ENCODE measurements at places on chromosomes 2 and 18.

DNA sequence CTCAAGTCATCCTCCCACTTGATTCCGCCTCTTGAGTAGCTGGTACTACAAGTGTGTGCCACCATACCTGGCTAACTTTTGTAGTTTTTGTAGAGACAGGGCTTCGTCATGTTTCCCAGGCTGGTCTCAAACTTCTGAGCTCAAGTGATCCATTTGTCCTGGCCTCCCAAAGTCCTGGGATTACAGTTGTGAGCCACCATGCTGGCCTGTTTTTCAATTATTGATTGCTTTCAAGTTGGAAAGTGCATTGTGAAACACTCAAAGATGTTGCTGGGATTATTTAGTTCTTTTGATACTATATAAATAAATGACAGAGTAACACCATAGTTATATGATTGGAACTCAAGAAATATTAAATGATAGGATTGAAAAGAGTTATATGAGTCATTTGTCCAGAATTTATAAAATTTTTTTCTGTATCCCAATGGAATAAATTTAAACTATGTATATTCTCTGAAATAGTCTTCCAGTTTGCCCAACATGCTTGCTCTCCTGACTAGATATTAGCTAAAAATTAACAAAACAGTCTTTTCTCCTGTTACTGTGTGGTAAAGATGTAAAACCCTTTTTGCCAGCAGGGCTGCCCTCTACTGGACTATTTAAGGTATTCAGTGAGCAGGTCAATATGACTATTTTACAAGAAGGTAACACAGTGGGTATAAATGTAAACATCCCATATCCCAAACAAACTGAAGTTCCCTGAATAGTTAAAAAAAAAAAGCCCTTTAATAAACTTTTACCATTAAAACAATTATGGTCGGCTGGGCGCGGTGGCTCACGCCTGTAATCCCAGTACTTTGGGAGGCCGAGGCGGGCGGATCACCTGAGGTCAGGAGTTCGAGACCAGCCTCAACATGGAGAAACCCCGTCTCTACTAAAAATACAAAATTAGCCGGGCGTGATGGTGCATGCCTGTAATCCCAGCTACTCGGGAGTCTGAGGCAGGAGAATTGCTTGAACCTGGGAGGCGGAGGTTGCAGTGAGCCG, 42.7 kb downstream of the ACSL3 start:
- peak; percentile 26 for DNase-seq

- DNase-seq, result no peak
Observed at GRCh38 chr2:3388412-3388738, 8.9 kb downstream of the TRAPPC12 start.

DNA sequence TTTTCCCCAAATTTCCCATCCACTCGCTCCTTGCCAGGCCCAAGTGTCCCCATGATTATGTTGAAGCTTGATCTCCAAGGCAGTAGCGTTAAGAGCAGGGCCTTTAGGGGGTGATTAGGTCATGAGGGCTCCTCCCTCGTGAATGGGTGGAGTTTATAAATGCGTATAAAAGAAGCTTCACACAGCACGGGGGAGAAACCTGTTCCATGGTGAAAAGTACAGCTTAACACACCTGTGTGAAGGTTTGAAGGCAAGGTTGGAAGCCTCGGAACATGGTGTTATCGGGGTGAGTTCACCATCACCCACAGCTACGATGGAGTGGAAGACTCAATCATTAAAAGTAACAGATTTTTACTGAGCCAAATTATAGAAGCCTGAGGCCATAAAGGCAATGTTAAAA, 137.4 kb upstream of the ALKAL2 start:
- no peak for DNase-seq

- no peak for DNase-seq
Observed at GRCh38 chr2:198017068-198017467, 212.7 kb downstream of the PLCL1 start.

DNA sequence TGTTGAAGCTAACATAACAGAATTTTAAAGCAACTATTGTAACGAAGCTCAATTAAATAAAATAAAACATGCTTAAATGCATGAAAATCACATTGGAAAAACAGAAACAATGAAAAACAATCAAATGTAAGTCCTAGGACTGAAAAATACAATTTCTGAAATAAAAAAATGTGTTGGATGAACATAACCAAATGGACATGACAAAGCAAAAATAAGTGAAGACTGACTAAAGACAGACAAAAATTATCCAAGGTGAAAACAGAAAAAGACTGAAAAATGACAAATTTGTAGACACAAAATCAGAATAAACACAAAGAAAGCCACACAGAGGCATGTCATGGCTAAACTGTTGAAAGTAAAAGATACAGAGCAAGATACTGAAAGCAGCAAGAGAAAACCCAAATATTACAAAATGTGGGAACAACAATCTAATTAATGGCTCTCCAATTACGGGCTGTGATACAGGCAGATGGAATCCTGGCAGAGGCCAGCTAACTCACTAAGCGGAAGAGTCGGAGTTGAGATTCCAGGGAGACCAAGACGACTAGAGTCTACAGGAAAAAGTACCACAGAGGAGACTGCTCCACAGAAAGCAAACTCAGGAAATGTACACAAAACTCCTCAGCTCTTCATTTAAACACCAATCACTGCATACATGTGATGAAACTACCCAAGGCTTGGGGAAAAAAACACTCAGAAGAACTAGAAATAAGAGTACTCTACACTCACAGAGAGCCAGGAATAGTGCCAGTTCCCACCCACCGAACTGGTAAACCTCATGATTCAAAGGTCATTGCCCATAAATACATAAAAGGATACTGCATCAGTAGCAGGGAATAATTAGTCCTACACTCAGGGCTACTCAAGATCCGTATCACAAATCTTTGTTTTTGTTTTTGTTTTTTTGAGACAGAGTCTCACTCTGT, 83.6 kb downstream of the ATAD2B start:
- no peak for DNase-seq

DNA sequence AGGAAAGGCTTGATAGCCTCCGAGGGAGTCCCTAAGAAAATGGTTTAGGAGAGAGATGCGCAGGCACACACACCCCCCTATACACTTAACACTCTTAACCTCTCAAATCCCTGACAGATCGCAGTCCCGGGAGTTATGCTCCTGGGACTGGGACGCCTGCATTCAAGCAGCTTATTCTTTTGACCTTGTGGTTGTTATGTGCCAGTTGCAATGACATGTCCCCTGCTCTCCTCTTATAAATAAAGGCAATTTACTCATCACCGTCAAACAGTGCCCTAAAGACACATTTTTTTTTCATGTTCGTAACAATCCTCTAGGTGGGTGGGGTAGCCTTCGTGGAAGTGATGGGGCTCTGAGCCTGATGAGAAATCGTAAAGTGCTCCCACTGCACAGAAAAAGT, 162.2 kb downstream of the LRRC30 start:
- DNase-seq, result no peak

DNA sequence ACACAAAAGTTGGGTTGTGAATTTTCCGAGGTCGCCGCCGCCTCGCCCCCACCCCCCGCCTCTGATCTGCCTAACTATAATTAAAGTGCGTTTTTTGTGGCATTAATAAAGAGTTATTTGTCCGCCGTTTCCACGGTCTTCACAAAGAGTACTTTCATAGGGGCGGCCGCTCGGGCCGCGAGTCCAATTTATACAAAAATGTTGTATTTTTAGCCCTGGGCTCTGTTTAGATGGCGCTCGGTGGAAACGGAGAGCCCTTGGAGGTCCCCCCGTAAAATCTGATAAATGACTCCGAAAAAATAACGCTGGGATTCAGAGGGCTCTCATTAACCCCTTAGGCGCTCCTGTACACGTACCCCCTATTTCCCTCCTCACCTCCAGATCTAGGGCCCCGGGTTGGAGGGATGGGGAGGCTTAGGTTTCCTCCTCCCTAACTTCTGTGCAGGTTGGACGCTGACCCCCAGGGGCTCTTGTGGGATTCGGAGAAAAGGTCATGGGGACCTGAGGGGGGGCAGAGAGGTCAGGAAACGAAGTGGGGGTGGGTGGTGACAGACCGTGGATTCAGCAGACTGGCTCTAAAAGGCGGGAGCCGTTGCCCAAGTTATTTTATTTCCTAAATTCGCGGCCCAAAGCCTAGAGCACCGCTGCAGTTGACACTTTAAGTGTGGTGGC, 1.9 kb downstream of the CYP26B1 start:
- no peak for DNase-seq

GRCh38 chr2:238702276-238703052, 145.4 kb upstream of the TWIST2 start:
- DNase-seq, result no peak

DNA sequence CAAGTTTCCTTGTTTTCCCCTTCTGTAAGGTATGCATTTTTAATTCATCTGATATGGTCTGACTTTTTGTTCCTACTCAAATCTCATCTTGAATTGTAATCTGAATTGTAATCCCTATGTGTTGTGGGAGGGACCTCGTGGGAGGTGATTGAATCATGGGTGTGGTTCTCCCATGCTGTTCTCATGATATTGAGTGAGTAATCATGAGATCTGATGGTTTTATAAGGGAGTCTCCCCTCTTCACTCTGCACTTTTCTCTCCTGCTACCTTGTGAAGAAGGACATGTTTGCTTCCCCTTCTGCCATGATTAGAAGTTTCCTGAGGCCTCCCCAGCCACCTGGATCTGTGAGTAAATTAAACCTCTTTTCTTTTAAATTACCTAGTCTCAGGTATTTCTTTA, 476.1 kb downstream of the LPIN1 start:
- no peak for DNase-seq

- peak; percentile 76 for DNase-seq
Observed at GRCh38 chr2:145771525-145771924, 1251.6 kb upstream of the ZEB2 start.

- DNase-seq, result peak; percentile 59
Observed at GRCh38 chr2:85016446-85016845, 45.5 kb downstream of the KCMF1 start.

DNA sequence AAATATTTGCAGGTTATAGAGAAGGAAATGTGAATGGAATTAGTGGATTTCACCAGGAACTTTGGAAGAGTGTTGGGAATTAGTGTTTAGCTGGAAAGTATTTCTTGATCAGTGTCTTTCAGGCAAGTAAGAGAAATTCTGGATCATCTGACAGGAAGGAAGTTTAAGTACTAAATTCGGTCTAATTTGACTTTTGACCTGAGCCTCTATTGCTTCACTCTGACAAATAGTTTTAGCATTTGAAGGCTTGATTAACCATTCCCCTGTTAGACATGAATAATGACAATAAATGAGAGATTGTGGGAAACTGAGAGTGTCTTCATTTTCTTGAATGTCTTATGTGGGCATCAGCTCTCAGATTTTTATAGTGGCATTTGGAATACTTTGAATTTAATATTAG, 16.0 kb downstream of the CCNT2 start:
- DNase-seq, result peak; percentile 16

DNA sequence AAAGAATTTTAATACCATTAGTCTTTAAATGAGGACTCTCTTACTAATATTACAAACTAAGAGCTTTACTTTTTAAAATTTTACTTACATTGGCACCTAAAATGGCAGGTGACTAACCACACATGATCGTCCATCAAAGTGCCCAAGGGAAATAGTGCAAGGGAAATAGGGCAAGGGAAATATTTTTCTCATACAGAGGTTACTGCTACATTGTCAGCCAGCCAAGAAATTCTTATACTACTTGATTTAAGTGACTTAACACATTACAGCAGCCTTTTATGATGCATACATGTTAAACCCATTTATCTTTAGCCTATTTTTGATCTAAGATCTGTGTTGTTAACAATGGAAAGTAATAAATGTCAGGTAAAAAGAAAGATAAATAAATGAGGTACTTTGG, 587.2 kb upstream of the PKDCC start:
- no peak for DNase-seq

- DNase-seq, result no peak
Observed at GRCh38 chr2:64613276-64613675, 40.4 kb downstream of the SERTAD2 start.

GRCh38 chr2:137051778-137052398, 286.5 kb downstream of the THSD7B start:
- no peak for DNase-seq

- DNase-seq, result no peak
Observed at GRCh38 chr2:139790136-139790535, 1009.9 kb upstream of the NXPH2 start.

- DNase-seq, result no peak
Observed at GRCh38 chr18:22523481-22523880, 105.8 kb upstream of the CTAGE1 start.

GRCh38 chr2:159640176-159640575, 23.8 kb upstream of the BAZ2B start:
- DNase-seq, result no peak

DNA sequence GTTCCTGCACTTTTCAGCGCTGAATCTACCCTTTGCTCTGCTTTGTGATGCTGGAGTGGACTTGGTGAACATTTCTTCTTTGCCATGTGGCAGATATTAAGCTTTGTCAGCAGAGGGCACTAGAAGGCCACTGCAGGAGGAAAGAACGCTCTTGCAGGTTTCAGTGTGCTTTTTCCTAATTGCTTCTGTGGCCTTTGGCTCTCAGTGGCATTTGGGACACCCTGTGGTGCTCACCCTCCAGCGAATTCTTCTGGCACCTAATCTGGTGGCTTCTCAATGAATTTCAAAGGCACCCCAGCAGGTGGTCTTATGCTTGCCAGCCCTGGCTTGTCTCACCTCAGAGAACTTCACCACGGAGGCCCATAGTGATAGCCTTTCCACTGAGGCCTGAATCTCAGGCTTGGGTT, 146.7 kb downstream of the MYO3B start:
- DNase-seq, result peak; percentile 36

DNA sequence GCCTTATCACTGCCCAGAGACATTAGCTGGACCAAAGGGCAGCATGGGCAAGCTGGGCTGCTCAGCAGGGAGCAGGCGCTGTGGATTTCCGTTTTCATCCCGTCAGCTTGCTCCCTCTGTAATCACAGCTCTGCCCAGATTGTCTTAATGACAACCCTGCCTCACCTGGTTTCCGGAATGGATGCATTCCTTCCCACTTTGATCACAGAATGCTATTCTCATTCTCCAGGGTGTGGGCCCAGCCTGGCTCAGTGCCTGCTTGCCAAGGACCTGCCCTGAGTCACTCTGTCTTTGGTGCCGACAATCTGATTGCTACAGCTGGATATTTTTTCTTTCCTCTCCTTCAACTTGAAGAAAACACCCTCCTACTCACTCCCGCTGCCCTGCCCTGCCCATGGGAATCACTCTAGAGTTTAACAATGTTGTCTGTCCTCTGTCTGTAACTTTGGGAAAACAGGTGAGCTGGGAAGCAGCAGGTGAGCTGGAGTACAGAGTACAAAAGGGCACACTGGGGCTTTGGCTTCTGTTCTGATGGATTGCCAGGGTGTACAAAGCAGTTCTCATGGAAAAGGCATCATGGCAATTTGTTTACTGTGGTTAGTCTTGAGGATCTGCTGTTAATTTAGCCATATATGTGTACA, 27.2 kb upstream of the FAM136A start:
- no peak for DNase-seq

- DNase-seq, result no peak
Observed at GRCh38 chr2:214630402-214631045, 179.0 kb downstream of the BARD1 start.

GRCh38 chr2:72108121-72108520, 39.5 kb downstream of the CYP26B1 start:
- DNase-seq, result no peak

DNA sequence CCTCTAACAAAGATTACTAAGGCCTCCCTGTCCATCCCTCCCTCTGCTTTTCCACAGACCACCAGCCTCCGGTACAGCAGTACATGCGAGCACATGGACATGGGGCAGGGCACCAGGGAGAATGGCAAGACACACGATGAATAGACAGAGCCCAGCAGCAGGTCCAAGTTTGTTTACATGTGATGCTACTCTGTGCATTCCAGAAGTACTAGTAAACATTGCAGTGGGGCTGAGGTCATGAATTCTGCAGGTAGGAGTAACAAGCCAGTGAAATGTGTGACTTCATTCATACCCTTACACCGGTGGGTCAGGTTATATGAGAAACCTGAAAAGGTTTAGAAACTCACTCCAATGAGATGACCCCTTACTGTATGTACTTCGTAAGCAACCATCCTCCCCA, 205.7 kb downstream of the BCL11A start:
- DNase-seq, result no peak
